NCI-H1930 (cell line): ENCODE measurements at places on chromosomes 11 and 22.

- DNase-seq: no peak
Measured at GRCh38 chr11:71246559-71246958, 5.8 kb downstream of the SHANK2 start.

DNA sequence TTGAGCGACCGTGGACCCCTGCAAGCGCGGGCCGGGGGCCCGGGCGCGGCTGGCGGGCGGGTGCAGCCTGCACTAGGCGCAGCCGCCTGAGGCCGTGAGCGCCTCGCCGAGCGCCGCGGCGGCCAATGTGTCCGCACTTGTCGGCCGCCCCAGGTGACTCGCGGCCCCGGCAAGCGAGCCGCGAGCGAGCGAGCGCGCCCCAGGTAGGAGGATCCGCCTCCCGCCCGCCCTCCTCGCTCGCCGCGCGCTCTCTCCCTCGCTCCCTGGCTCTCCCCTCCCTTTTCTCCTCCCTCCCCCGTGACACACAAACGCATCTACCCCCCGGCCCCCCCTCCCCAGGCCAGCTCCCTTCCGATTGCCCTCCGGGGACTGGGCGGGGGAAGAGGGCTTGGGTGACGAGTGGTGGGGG lies at the start of gene WNT7B:
WNT7B (minus strand) TSS at position 160 of the 409 bp plus-strand sequence. CDS start 408 bp downstream, outside the sequence.
- no peak for DNase-seq

- DNase-seq: peak; percentile 60
Measured at GRCh38 chr22:17369439-17370025, at the start of gene CECR2. CECR2 (plus strand) TSS chr22:17369460; CDS start chr22:17369784, 324 bp downstream.

DNA sequence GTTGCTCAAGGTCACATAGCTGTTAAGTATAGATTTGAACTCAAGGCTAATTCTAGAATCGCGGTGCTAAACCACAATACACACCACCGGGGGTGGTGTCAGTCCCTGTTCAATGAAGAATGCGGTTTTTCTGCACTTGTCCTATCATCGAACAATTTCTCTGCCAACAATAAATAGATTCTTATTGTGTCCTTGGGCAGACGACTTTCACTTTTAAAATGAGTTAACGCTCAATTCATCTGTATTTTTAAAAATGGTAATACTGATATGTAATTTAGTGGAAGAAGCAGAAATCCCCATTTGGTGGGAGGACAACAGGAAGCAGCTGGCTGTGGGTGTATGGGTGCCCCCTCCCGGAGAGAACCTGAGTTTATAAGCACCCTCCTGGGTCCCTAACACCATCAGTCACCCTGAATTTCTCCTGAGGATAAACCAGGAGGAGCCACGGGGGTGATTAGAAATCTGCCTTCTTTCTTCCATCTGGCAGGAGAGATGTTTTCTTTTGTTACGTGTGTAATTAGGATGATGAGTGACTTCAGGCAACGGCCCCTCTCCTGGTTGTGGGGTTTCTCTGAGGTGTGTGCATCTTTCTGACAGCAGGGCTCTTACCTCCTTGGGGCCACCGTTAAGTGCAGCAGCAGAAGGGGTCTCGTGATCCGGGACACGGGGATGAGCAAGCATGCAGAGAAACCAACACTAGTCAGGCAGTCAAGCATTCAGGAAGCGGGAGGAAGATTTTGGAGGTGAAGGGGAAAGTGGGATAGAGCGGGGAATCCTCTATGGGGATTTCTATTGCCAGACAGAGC lies 87.7 kb downstream of the GRAMD1B start:
- DNase-seq: no peak

GRCh38 chr11:96254087-96254486 lies 88.9 kb downstream of the MAML2 start:
- DNase-seq: no peak

DNA sequence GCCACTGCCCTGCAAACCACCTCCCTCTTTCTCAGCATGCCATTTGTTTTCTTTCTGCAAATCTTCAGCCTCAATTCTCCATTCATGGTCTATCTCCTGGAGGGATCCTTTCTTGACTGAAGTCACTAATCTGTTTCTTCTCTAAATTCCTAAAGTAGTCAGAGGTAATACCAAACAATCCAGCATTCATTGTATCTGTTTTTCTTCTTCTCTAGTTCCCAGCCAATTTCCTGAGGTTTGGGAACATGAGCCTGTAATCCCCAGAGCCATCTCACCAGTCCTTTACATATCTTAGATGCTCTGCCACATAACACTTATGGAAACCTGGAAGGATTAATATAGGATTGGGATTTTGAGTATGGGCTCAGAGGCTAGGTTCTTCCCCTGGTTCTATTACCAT lies 86.5 kb downstream of the MICAL2 start:
- DNase-seq: no peak

GRCh38 chr11:18452927-18453326 lies 2.7 kb upstream of the LDHAL6A start:
- no peak for DNase-seq

- no peak for DNase-seq
Measured at GRCh38 chr22:41862530-41863266, 29.8 kb downstream of the SREBF2 start.

GRCh38 chr11:120819003-120819402 lies 204.9 kb upstream of the TBCEL start:
- DNase-seq: no peak

DNA sequence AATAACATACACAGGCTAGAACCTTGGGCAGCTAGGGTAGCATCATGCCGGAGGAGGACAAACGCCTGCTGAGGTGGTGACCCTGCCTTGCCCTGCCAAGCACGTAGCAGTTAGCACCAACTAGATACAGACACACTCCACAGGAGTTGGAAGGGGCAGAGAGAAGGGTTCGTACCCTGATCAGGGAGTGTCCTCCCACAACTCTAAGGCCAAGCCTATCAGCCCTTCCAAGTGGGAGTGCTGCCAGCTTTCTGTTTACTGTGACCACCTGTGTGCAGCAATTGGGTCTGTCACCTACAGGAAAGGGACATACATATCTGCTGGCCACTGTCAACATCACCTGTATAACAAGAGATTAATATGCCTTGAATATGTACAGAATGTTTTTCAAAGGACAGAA lies 1.9 kb upstream of the THAP7 start:
- no peak for DNase-seq

- no peak for DNase-seq
Measured at GRCh38 chr11:130766650-130767565, 149.4 kb downstream of the SNX19 start.

DNA sequence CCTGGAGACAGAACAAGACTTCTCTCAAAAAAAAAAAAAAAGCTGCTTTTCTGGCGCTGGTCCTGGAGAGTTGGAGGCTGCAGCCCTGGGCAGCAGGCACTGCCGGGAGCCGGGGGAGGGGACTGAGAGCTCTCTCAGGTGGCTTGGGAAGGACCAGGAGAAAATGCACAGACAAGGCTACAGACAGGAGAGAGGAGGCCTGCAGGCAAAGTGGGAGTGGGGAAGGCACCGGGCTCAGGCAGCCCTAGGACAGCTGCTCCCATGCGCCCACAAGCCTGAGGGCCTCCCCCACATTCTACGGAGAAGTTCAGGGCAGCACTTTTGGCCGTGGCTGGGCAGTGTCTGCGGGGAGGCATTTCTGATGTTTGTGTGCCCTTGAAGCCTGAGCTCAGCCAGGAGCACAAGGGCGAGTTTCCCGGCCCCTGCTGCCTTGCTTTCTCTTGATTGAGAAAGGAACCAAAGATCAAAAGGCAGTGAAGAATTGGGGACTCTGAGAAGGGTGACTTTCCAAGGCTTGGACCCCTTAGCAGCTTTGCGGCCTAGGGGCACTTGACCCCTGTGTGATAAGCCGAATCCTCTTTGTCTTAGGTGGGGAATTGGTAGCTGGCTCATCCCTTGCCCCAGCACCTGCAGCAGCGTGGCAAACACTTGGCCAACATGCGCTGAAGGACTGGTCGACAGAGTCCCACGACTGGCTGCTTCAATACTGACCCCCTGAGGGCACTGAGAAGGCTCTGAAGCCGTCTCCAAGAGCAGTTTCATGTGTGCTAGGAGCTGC lies 35.3 kb downstream of the PPM1F start:
- no peak for DNase-seq

- DNase-seq: no peak
Measured at GRCh38 chr11:19253153-19253745, 12.5 kb upstream of the E2F8 start.

DNA sequence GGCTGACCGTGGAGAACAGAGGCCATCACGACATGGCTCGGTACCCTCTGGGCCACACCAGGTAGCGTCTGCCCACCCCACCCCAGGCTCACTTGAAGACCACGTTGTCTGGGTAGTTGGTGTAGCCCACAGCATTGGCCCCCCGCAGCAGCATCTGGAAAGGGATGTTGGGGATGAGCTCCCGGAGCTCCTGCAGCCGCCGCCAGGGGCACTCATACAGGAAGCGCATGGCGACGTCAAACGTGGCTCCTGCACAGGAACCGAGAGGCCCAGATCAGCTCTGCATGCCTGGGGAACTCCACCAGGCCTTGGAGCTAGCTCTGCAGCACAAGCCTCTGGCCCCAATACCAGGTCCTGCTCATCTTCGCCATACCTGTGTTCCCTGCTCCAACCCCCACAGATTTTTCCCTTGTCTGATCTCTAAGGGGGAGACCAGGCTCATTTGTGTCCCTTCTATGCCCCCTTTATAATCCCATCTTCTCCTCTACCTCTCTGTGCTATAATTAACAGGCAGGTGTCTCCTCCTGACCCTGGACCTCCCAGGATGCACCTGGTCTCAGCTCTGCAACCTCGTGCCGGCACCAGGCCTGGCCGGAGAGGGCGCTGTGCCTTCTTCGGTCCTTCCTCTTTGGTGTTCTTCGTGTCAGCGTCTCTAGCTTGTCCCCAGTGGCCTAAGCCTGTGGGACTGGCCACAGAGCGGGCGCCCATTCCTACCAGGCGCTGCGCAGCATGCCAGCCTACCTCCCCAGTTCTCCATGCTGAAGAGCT lies 5.0 kb upstream of the LRFN4 start:
- peak; percentile 23 for DNase-seq

GRCh38 chr11:85939099-85940015 lies 84.2 kb downstream of the CCDC83 start:
- no peak for DNase-seq

- DNase-seq: no peak
Measured at GRCh38 chr22:48320683-48321451, 1506.8 kb downstream of the BRD1 start.

GRCh38 chr11:65719871-65720210 lies 757 bp downstream of the RNASEH2C start:
- no peak for DNase-seq

GRCh38 chr22:31098632-31099110 lies 8.7 kb downstream of the SELENOM start:
- no peak for DNase-seq

DNA sequence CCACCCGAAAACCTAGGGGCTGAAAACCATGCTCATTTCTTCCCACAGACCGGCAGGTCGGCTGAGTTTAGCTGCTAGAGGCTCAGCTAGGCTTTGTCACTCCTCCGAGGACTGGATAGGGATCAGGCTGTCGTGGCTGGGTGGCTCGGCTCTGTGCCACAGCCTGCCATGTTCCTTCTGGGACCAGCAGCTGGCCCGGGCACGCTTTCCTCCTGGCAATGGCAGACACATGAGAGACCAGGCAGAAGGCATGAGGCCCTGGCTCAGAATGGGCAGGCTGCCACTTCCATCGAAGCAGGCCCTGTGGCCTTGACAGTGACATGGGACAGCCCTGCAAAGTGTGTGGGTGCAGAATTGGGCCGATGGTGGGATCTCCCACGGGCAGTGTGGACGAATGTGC lies 20.9 kb downstream of the PARVG start:
- no peak for DNase-seq

- DNase-seq: no peak
Measured at GRCh38 chr22:27794226-27794625, 7.3 kb downstream of the MN1 start.

- no peak for DNase-seq
Measured at GRCh38 chr11:109303342-109303741, 118.6 kb upstream of the C11orf87 start.

DNA sequence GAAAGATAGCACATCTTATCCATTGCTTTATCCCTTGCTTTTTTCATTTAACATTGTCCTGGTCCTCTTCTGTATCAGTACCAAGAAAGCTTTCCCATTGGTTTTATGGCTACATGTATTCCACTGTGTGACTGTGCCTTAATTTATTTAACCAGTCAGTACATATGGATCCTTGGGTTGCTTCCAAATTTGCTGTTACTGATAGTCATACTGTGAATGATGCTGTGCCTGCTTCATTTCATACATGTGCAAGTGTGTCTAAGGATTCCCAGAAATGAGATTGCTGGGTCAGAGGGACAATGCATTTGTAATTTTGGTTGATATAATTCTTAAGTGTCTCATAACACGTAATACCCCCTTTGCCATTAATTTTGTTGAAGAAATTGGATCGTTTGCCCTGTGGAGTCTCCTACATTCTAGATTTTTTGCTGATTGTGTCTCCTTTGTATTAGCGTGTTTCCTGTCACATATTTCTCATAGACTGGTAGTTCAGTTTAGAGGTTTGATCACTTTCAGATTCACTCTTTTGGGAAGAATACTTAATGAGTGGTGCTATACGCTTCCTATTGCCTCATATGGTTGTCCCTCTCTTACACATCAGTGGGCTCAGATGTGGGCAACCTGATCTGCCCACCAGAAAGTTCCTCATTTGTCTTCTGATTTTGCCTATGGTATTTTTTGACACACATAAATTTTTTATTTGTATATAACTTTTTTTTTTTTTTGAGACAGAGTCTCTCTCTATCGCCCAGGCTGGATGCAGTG lies 35.3 kb downstream of the MYBPC3 start:
- DNase-seq: no peak

GRCh38 chr22:44249376-44250147 lies 63.2 kb downstream of the SHISAL1 start:
- DNase-seq: no peak

GRCh38 chr11:131924457-131925201 lies 554.2 kb downstream of the NTM start:
- DNase-seq: no peak

DNA sequence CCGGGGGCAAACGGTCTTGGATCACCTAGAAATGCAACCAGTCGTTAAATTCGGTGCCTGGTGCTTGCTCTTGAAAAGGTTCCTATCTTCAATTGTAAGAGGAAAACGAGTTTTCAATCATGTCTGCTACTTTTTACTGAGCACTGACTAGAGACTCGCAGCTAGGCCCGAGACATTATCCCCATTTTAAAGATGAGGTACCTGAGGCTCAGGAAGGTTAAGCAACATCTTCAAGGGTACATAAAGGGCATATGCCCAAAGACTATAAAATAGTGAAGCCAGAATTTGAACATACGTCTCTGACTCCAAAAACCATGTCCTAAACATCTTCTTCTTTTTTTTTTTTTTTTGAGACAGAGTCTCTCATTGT lies 638 bp upstream of the PISD start:
- no peak for DNase-seq

DNA sequence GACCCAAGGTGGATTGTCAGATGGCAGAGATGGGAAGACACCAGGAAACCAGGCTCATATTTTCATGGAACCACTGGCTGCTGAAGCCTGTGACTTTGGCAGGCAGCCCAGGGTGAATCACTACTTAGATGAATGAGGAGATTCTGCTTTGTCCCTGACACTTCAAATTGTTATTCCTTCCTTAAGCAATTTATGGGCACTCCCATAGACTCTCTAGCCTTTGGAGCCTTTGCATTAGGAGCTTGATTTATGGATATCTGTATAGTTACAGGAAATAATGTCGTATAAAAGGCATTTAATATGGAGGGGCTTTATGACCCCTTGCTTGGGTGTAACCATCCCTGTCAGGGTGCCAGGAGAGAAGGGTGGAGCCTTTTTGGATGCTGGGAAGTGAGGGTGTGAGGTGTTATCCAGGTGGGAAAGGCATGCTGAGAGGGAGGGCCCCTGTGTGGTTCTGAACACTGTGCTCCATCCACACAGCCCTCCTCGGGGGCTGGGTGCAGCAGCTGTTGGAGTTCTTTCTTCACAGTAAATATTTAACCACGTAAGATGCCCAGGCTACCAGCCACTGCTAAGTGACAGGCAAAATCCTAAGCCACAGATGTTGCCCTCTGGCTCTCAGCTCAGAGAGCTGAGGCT lies 35.3 kb downstream of the IL18 start:
- DNase-seq: no peak
